Putamen (tissue), 1 donor: ENCODE measurements at places on chromosomes 13 and 19.

GRCh38 chr13:42532561-42533335 lies 41.2 kb upstream of the TNFSF11 start:
- no peak for DNase-seq

DNA sequence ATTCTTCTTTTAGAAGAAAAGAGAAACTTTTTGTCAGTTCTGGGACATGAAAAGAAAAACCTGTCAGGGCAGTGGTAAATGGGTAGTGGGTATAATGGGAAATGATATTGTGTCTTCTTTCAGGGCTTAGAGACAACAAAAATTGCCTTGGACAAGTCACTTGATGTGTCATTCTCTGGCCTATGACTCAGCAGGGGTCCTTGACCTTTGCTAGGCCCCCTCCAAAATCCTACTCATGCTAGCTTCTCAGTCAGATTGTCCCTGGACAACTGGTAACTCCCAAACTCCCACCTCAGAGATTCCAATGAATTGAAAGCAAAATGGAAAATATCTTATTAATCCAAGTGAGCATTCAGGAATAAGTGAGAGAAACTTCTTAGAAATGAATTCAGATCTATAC lies 258.8 kb upstream of the SPRY2 start:
- no peak for DNase-seq

- DNase-seq, result no peak
These were observed 23.6 kb upstream of the NDFIP2 start for GRCh38 chr13:79457390-79457789.

DNA sequence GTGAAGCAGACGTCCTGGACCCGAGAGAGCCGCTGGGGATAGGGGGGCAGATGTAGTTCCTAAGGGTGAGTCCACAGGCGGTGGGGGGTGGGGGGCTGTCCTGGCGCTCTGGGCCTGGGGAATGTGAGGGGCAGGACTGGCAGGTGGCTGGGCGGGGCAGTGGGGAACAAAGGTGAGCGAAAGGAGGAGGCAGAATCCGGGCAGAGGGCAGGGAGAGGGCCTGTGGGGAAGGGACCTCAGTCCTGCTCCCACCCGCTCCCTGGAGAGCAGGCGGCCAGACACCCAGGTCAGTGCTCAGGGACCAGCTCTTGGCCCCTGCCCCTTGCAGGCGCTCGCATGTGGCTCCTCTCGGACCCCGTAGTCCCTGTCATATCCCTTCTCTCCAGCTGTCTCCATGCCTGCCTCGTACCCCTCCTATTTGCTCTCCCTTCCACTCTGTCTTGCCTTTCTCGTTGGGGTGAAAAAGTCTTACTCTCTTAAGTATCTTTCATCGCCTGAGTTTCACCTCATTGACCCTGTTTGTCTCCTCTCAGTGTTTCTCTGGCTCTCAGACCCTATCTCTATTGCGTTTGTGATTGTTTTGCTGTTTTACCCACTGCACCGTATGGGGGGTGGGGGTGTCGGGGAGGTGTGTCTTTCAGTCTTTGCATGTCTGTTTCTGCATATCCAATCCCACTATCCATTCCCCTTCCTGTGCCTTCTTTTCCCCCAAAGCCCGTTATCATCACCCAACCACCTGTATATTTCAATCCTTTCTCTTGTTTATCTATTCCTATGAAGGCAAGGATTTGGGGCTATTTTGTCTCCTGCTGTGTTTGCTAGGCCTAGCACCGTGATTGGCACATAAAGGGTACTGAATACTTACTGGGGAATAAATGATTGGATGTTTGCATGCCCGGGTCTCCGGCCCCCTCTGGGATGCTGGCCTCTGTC lies 5.8 kb downstream of the SPHK2 start:
- no peak for DNase-seq

GRCh38 chr13:111115061-111115964 lies at the start of gene ARHGEF7:
Gene ARHGEF7, plus strand, starts transcription at chr13:111115310. Its CDS starts 217 bp downstream, at chr13:111115527.
- no peak for DNase-seq

DNA sequence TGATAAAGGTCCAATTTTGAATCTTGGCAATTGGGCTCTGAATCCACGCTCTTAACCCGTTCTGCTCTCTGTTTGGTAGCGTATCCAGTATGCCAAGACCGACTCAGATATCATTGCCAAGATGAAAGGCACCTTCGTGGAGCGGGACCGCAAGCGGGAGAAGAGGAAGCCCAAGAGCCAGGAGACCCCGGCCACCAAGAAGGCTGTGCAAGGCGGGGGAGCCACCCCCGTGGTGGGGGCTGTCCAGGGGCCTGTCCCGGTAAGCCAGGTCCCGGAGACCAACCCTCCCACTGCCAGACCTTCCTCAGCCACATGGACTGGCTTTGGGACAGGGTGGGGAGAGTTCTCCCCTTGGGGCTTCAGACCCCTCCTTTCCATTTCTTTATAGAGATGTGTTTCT lies 8.3 kb downstream of the SNRPA start:
- no peak for DNase-seq

DNA sequence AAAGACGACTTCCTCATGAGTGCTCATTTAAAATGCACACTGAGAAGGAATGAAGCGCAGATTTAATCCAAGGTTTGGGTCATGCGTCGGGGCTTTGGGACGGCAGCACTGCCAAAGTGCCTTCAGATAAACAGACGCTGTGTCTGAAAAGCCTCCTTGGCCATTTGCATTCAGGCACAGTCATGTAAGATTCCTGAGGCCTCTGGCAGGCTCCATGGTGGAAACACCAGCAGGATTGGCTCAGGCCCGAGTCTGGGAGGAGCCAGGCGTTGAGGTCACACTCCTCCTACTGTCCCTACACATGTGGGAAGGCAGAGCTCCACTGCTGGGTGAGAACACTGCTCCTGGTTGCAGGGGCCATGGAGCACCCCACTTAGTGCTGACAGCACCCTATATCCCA lies 113.3 kb upstream of the KL start:
- DNase-seq, result no peak

DNA sequence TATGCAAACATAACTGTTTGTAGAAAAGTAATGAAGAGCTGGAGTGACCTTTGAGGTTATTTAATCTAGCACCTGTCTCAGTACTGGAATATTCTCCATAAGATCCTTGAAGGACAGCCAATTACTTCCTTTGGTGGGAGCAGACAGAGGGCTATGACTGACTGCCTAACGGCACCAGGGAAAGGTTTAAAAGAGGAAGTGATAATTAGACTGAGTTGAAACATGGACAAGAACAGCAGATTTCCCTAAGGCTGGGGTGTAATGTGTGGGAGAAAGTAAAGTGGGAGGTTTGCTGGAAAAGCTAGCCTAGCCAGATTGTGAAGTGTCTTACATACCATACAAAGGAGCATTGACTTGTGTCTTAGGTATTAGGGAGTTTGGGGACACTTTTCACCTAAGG lies 191.3 kb upstream of the PCDH9 start:
- no peak for DNase-seq

GRCh38 chr19:2552859-2553258 lies 76.9 kb downstream of the GADD45B start:
- no peak for DNase-seq

DNA sequence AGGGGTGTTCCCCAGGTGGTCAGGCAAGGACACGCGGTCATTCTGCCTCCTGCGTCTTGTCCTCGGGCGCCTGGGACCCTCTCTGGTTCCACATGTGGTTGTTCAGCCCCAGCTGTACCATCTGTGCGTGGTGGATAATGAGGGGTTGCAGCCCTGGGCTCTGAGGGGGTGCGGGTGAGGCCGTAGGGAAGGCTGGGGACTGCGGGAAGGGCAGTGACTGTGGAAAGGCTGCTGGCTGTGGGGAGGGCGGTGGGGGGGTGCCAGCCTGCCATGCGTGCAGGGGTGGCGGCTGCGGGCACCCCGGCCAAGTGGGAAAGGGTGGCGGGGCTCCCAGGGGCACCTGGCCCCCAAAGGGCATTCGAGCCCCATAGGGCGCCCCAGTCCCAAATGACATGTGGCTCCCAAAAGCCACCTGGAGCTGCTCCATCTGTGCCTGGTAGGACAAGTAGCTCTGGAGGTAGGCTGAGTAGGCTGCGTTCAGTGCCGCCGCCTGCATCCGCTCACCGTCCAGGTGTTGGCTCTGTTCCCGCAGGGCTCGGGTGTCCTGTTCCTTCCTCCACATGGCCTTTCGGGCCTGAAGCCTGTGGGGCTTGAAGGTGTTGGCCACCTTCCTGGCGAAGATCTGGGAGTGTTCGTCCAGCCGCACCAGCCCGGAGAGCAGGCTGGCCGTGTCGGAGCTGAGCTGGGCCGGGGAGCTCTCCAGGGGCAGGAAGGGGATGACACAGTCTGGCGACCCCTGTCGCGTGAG lies 15.1 kb downstream of the TICAM1 start:
- DNase-seq, result no peak

DNA sequence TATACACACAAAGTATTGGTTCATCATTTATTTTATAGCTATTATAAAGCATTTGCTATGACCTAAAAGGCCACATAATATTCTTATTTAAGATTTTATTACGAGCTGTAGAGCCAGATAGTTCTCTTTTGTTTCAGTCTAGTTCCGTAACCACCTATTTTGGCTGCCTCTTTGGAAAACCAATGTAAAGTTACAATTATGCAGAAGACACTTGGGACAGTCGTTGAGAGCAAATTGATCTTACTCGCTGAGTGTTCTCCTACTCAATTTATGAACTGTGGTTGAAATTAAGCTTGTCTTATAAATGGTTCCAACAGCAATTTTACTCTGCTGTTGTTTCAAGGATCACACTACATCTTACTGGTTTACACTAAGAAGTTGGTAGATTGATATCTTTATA lies 122.3 kb downstream of the SLC7A1 start:
- no peak for DNase-seq

DNA sequence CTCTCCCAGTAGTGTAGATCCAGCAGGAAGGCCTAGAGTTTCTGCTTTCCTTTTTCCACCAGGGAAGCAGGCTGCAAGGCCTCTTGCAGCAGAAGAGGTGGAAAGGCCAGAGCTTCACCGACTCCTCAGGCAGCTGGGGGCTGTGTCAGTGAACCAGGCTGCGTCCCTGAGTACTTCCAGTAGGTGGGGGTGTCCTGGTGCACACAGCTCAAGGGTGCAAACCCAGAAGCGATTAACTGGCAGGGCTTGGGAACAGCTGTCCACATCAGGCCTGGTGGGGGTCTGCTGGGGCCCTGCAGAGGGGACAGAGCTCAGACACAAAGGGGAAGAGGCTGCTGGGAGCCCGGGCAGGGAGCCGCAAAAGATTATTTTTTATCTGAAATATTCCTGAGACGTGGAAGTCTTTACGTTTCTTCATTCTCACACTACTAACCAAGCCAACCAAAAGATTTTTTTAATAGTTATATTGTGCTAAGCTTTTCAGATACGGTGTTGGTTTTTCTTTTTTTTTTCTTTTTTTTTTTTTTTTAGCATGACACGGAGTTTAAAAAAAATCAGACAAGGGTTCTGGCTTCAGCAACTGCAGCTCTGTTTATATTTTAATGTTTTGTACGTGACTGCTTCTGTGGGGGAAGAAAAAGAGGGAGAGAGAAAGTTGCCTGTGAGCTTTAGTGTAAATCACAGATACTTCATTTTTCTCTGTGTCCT lies 11.0 kb downstream of the TSHZ3 start:
- DNase-seq, result no peak
